ENCODE measurements at places on chromosomes 3 and 15. TPM values are rescaled to one million over a fixed set of nuclear protein-coding genes. Genes with fewer than 3 reads are reported as not detected.

The GOLGA6B gene
- total RNA-seq, result not detected

The PPP1R14D gene
- not detected for total RNA-seq

The SLC28A1 gene
- not detected for total RNA-seq

DNA sequence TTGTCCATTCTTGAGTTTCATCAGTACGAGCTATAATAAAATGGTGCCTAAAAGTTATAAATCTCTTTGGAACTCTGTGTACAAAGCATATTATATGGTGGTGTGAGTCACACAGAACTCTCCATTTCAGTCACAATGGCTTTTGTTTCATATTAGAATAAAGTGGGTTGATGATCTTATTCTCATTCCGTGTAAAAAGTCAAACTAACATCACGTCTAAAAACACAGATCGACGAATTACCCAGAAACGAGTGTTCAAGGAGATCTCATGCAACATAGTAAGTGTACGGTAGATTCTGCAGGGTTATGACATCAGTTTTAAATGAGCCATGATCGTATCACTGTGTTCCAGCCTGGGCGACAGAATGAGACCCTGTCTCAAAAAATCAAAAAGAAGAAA, 122.4 kb downstream of the FOXP1 start:
- DNase-seq, result no peak

GRCh38 chr3:128195369-128195768, 42.1 kb downstream of the EEFSEC start:
- no peak for DNase-seq

GRCh38 chr3:12158387-12159226, at the start of gene TIMP4:
TIMP4 (minus strand) TSS chr3:12158912; CDS start chr3:12158840, 72 bp downstream.
- DNase-seq, result no peak

DNA sequence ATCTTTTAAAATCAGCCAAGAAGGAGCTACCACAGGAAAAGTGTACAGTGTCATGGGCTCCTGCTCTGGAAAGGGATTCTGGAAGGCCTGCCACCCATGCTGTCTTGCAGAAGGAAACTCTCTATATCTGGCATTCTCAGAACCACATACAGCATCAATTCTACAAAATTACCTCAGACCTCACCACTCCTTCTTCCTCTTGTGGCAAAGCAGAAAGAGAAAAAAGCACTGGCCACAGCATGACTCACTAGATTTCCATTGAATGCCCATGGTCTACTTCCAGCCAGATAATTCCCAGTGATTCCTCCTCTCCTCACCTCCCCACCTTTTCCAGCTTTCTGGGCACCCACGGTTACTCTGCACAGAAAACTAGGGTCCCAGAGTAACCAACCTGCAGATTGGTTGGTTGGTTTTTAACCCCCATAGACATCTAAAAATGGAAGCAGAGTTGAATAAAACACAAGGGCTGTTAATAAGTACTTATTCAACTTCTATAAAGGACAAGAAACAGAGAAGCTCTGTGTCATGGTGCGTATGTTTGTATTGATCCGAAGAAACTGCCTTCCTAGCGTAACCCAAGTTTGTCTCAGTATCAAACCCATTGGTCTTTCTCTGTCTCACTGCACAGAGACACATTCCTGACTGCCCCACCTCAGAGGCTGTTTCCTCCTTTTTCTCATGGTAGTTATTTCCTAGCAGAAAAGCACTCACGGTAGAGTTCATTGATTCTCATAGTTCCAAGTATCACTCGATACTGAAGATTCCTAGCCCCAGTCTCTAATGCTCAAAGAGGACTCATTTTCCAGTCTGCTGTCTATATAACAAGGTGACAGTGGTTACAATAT, 67.7 kb downstream of the LDHAL6B start:
- DNase-seq, result peak; percentile 54

- DNase-seq, result no peak
Measured at GRCh38 chr3:150286390-150287147, 121.5 kb upstream of the TSC22D2 start.

Data from activated CD8-positive, alpha-beta T cell treated with anti-CD3 and anti-CD28 coated beads, Interleukin-2, amount 10 ng/mL, durations not matched to agents 7 days and 5 days (primary cell).